Stimulated activated CD4-positive, alpha-beta T cell treated with anti-CD3 and anti-CD28 coated beads, Interleukin-4, amount 100 ng/mL, for 48 hours (primary cell): ENCODE measurements at places on chromosomes 6 and 20.

DNA sequence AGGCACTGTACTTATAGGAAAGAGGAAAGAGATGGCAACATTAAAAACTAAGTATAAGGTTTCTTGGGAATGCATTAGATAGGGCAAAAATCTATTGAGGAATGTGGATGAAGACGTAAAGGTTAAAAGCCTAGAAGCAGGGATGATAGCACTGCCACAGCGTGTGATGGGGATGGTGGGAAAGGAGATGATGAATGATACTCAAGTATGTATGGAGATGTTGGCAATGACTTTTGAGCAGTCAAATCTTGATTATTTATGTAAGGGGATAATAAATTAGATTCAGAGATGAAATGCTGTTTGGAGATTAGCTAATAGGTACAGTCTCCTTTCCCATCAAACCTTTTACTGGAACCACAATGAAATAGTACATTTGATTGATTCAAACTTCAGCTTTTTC lies 432.8 kb downstream of the GRIK2 start:
- no peak for DNase-seq

DNA sequence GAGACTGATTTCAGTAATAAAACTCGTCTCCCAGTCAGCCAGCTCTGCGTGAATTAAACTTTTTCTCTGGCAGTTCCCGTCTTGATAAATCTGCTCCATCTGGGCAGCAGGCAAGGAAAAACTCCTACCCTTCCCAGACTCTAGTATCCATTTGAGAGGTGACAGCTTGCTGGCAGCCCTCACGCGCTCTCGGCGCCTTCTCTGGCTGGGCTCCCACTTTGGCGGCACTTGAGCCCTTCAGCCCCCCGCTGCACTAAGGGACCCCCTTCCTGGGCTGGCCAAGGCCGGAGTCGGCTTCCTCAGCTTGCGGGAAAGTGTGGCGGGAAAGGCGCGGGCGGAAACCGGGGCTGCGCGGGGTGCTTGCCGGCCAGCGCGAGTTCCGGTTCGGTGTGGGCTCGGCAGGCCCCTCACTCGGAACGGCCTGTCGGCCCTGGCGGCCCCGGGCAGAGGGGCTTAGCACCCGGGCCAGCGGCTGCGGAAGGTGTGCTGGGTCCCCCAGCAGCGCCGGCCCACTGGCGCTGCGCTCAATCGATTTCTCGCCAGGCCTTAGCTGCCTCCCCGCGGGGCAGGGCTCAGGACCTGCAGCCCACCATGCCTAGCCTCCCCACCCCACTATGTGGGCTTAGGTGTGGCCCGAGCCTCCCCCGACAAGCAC lies 21.8 kb upstream of the GMPR start:
- DNase-seq, result no peak

GRCh38 chr20:48129345-48129942 lies 344.2 kb upstream of the SULF2 start:
- no peak for DNase-seq

- peak; percentile 26 for DNase-seq
Measured at GRCh38 chr6:72621291-72622093, at the start of gene KCNQ5. Gene KCNQ5, plus strand, starts transcription at chr6:72622064.

DNA sequence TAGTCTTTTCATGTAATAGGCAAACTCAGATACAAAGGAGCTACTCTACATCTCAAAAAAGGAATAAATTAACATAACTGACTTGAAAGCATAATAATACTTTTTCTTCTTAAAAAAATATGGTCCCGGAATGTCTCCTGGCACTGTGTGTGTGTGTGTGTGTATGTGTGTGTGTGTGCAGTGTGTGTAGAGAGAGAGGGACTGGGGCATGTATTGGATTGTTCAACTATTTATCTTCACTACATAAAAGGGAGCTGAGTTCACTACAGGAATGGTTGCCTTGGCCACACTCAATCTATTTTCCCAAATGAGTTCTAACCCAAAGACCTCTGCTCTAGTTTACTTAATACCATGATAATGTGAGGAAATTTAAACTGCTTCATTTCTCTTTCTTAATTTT lies 51.1 kb downstream of the B3GAT2 start:
- DNase-seq, result no peak

GRCh38 chr6:13383328-13384163 lies 55.2 kb upstream of the TBC1D7 start:
- DNase-seq, result no peak

GRCh38 chr20:10307359-10307735 lies 88.7 kb downstream of the SNAP25 start:
- DNase-seq, result no peak

DNA sequence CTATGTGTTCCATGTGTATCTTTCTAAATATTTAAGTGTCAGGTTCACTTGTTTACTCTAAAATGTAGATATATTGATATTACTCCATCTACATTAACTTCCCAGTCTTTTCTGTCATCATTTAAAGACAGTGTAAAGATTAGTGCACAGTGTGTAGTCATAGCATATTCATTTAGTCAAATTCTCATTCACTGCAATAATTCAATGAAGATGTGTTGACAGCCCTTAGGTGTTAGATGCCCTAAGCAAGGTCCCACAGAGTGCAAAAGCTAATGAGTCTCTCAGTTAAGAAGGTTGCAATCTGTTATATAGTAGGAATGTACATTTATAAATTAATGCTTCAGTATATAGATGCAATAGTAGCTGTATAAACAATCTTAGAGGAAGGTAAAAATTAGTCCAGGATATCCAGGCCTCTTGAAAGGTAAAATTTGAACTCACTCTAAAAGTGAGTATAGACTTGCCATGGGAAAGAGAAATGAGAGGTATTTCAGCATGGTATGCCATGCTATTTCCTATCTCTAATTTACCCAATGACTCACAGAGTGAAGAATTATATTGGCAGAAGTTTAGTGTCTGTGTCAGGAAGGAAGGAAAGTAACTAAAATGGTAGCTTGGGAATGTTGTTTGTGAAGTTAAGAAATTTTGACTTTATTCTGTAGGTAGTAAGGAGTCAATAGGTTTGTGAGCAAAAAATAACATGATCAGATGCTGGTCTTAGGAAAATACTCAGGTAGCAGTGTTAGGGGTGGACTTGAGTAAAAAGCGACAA lies 969.9 kb upstream of the CITED2 start:
- no peak for DNase-seq

- no peak for DNase-seq
Measured at GRCh38 chr20:10715035-10715434, 41.2 kb upstream of the JAG1 start.

- DNase-seq, result peak; percentile 32
Measured at GRCh38 chr6:137699031-137699683, 167.9 kb upstream of the TNFAIP3 start.

- no peak for DNase-seq
Measured at GRCh38 chr20:22949331-22950109, 85.6 kb upstream of the SSTR4 start.

GRCh38 chr6:151656392-151656791 lies 151.1 kb upstream of the ESR1 start:
- DNase-seq, result no peak

GRCh38 chr20:63775096-63775978 lies 35.8 kb downstream of the SLC2A4RG start:
- peak; percentile 34 for DNase-seq

DNA sequence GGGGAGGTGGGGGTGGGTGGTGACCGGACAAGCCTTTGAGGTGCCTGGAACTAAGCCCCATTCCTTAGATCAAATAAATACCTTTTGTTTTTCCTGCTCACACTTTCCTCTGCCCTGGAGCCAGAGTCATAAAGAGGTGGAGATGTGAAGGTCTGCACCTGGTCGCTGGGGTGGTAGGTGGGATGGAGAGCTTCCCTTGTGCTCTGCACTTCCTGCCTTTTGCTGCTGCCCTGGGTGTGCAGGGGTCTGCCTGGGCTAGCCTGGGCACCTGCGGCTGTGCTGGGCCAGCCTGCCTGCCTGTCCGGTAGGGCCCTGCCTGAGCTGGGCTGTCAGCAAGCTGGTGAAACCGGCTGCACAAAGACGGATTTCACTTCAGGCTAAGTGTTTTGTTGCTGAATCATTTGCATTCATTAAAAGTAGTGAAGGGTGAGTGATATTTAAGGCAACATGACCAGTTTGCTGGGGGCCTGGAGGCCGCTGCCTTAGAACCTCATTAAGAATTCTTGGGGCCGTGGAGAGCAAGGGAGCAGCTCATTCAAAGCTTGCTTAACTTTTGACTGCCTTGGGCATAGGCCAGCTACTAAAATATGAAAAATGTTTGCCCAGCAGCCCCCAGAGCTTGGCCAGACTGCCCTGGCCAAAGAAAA lies 20.5 kb downstream of the PTK7 start:
- DNase-seq, result no peak

DNA sequence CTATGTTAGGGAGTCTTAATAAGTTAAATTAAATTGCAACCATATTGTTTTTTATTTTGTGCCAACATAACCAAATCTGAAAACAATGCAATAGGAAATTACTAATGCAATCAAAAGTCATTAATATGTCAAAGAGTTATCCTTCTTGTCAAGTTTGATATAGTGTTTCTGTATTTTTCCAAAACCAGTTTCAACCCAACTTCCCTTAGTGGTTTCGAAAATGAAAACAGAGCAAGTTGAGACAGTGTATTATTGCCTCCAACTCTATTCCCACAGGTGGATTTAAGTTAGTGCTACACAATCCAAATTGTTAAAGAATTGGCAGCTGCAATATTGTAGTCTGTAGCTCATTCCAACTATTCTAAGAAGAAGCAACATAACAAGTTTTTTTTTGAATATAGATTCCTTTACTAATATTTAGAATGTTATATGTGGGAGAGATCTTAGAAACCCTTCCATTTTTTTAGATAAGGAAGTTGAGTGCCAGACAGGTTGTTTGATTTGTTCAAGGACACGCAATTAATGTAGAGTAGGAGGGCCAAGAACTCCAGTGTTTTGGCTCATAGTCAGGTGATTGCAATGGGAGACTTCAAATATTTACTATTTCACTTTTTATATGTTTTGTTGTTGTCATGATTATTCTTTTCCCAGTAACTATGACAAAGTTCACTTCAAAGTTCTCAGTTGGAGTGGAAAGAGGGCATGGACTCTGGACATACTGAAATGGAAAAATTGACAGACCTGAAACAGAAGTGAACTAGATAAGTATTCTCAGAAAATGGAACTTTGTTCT lies 282.4 kb upstream of the HSF2 start:
- no peak for DNase-seq

DNA sequence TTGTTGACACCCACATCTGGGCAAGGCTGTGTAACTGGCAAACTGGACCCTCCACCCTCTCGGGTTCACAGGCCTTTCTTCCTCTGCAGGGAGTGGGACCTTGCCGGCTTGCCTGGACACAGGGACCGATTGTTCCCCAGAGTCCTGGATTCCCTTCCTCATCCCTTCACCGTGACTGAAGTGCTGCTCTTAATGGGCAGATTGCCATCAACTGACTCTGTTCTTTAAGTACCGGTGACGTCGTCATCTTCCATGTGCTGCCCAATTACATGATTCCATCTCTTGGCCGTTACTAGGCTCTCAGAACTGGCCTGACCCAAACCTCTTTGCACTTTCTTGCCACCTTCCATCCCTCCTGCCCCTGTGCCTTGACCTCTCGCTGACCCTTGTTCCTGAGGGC lies 85.4 kb downstream of the EYA4 start:
- no peak for DNase-seq

- DNase-seq, result no peak
Measured at GRCh38 chr6:90660931-90661330, 74.1 kb upstream of the MAP3K7 start.

DNA sequence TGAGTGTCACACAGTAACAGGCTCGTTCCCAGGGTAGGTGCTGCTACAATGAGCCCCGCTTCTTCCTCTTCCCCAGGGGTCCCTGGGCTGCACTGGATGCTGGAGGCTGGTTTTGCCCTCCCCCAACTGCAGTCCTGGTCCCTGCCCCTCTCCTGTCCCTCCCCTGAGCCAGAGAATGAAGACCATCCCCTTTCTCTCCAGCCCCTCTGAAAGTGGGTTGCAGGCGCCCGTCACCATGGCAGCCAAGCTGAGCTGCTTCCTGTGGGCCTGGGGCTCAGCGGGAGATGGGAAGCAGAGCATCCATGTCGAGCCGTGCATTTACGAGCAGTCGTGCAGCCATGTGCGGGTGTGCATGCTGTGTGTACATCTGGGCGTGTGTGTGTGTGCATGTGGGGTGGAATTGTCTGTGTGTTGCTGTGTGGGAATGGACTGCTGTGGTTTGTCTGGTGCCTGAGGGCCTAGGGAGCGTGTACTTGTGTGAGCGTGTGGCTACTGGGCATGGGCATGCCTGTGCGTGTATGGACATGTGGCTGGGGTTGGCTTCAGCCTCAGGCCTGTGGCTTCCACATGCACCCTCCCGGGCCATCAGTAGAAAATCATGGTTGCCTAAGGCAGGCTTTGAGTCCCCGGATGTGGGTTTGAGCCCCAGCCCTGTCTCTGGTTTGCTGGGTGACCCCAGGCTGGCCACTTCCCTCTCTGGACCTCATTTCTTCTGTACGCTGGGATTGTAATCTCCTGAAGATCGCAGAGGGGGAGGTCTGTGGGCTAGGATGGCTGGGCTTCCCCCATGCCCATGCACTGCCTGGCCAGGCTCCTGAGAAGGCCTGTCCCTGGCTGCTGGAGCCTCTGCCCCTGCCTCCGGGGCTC lies 48.8 kb downstream of the SRC start:
- DNase-seq, result no peak

DNA sequence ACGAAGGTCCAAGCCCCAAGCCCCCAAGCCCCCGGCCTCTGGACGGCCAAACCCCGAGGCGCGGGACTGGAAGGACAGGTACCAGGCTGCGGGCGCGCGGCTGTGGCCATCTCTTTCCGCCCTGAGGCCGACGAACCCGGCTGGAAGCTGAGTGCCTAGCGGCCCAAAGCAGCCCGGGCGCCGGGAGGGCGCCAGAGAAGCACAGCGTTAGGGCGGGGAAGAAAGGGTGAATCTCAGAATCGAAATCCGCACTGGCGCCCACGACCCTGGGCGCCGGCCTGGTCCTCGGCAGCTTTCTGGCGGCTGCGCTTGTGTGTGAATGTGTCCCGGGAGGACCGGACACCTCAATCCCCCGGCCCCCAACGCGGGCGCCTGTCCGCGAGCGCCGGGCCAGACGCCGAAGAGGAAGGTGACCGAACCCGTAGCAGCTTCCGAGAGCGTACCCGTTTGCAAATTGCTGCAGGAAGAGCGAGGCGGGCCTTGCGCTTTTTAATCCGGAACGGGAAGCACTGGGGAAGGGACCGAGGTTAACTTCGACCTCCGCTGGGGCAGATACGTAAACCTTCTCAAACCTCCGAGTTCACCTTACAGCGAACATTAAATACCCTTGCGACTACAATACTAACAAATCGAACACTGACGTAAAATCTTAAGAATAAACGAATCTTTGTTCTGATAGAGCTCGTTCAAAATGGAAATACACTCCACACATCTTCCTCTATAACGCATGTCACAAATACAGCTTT lies 2.9 kb downstream of the NRN1 start:
- DNase-seq, result no peak

GRCh38 chr6:26250698-26251044 lies 114.3 kb upstream of the BTN3A2 start:
- no peak for DNase-seq

DNA sequence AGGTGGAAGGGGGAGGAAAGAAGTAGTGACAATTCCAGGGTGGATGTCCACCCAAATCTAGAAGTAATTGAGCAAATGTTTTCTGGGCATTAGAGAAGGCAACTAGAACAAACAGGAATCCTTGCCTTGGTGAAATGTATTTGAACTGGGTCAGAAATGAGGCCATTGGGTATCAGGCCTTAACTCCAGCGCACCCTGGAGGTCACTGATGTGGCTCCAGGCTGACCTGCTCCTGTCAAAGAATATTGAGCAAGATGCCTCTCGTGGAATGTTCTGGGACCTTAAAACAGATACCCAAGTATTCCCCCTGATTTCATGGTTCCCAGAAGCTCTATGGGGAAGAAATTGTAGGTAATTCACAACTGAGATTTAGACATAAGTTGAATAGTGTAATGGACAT lies 6.9 kb downstream of the HLA-DPB1 start:
- DNase-seq, result no peak

- DNase-seq, result peak; percentile 80
Measured at GRCh38 chr6:28863604-28864325, 60.0 kb downstream of the TRIM27 start.

GRCh38 chr20:55269913-55270312 lies 735.4 kb downstream of the CBLN4 start:
- DNase-seq, result no peak
